K562 (cell line): ENCODE measurements at places on chromosomes 5 and 9. TPM values are rescaled to one million over a fixed set of nuclear protein-coding genes. Genes with fewer than 3 reads are reported as not detected.

- DNase-seq = no peak
Measured at GRCh38 chr9:126411948-126412284, 85.3 kb downstream of the MVB12B start.

- DNase-seq = no peak
Measured at GRCh38 chr5:109453251-109453650, 43.5 kb upstream of the PJA2 start.

- DNase-seq = peak; percentile 91
Measured at GRCh38 chr9:129584136-129584535, 36.8 kb downstream of the C9orf50 start.

DNA sequence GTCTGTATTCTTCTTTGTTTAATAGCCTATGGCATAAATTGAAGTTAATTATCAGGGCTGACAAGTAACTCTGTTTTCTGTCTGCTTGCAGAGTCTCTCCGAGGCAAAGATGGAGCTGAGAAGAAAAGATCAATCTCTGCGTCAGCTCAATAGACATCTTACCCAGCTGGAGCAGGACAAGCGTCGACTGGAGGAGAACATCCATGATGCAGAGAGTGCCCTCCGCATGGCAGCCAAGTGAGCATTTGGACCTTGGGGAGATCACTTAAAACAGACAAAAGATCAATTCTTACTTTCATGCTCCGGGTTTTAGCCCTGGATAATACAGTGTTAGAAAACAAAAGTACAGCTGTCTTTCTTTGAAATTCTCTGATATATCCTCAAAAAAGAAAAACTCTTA lies 293.8 kb downstream of the CCDC171 start:
- DNase-seq = no peak

DNA sequence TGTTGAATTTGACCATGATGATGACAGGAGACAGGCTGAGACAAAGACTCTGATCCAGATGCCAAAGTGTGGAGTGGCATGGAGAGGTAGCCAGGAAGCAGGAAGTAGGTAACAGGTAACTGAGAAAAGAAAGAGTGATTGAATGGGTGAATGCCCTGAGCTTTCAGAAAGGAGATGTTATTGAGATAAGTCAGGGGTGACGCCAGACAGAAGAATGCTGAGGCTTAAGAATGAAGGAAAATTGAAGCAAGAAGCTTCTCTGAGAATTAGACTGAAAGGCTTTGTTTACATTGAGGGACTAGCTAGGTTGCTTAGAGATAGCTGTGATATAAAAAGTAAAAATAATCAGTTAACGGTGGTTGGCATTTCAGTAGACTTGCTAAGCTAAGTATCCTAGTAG lies 165.7 kb downstream of the PSAT1 start:
- no peak for DNase-seq

GRCh38 chr5:113108485-113108884 lies 131.9 kb downstream of the DCP2 start:
- no peak for DNase-seq

The CRAT gene
- total RNA-seq = 13.8 and 14.8 TPM in 2 replicates

- no peak for DNase-seq
Measured at GRCh38 chr9:84001621-84002020, 21.0 kb downstream of the RMI1 start.

DNA sequence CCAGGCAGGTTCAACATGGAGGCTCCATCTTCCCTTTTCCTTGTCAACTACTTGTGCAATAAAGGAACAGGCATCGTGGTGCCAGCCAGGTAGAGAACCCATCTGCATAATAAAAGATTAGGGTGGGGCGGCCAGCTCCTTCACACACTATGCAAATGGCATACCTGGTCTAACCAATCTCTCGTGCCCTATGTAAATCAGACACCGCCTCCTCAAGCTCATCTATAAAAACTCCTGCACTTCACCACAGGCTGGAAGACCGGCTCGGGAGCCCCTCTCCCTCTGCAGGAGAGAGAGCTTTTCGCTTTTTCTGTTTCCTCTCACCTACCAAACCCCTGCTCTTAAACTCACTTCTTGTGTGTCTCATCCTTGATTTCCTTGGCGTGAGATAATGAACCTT lies 244.3 kb upstream of the PUM3 start:
- DNase-seq = no peak

- DNase-seq = no peak
Measured at GRCh38 chr9:91908746-91909145, 41.3 kb downstream of the ROR2 start.

The N4BP3 gene
- 6.6 and 7.0 TPM in 2 replicates for total RNA-seq

GRCh38 chr9:90445391-90445790 lies 197.2 kb downstream of the DIRAS2 start:
- DNase-seq = no peak

The MBLAC2 gene
- total RNA-seq = 10.3 and 10.6 TPM in 2 replicates

- DNase-seq = no peak
Measured at GRCh38 chr9:16718952-16719351, 151.5 kb downstream of the BNC2 start.

DNA sequence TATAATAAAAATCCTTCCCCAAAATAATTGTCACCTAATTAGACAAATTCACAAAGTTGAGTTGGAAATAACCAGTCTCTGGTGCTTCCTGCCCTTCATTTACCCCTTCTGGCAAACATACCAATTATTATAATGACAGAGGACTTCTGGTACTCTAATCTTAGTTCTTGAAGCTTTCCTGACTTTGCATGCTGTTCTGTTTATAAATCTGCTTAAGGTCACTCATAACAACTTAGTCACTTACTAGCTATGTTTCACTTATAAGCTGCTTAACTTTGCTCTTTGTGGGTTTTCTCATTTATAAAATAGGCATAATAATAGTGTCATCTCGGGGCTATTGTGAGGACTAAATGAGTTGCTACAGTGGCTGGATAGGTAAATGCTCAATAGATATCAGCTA lies 446.5 kb downstream of the EFNA5 start:
- DNase-seq = no peak
